Spinal cord (tissue), 10 donors: ENCODE measurements at places on chromosomes 16 and 17. TPM values are rescaled to one million over a fixed set of nuclear protein-coding genes. Genes with fewer than 3 reads are reported as not detected.

GRCh38 chr17:41492351-41492750 lies 2.6 kb upstream of the KRT36 start:
- DNase-seq: no peak

DNA sequence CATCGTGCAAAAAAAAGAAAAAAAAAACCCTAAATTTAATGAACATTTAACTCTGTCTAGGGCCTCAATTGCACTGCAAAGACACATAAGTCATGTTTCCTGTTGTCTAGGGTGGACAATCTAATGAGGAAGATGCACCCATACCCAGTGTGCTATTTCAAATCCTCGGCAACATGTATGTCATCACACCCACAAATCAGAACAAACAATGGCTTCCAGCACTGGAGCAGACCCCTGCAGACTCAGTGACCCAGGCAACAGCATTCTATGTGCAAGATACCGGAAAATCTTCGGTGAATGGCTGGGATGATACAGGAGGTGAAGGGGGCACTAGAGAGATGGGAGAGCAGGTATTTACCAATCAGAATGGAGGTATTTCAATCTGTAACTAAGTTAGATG lies 221.7 kb upstream of the XYLT1 start:
- DNase-seq: no peak

DNA sequence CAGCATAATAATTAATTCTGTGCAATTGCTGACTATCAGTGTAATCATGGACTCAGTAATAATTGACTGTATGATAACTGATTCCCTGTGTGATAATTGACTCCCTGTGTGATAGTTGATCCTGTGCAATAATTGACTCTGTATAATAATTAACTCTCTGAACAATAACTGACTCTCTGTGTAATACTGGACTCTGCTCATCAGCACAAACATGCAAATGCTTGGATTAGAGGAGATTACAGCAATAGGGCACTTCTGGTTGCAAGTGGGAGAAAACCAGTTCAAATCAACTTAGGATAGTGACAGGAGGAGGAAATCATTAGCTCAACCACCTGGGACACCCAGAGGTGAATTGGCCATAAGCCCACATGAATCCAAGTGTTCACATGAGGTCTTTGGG lies 582.1 kb downstream of the RBFOX1 start:
- no peak for DNase-seq

DNA sequence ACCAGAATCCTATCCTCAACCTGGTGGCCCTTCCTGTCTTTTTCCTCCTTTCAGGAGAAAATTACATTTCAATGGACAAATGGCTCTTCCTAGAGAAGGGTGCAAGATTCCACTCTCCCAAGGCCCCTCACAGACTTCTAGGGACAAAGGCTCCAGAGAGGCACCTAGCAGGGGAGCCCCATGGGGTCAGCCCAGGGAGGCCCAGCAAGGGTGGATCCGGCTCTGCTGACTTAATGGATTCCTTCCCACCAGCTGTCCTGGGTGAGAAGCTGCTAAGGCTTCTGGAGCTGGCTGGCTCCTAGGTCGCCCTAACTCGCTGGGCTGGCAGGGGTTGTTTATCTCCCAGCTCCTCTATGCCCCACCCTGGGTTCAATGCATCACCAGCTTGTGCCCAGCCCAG lies 152.4 kb downstream of the ZNF423 start:
- DNase-seq: no peak

DNA sequence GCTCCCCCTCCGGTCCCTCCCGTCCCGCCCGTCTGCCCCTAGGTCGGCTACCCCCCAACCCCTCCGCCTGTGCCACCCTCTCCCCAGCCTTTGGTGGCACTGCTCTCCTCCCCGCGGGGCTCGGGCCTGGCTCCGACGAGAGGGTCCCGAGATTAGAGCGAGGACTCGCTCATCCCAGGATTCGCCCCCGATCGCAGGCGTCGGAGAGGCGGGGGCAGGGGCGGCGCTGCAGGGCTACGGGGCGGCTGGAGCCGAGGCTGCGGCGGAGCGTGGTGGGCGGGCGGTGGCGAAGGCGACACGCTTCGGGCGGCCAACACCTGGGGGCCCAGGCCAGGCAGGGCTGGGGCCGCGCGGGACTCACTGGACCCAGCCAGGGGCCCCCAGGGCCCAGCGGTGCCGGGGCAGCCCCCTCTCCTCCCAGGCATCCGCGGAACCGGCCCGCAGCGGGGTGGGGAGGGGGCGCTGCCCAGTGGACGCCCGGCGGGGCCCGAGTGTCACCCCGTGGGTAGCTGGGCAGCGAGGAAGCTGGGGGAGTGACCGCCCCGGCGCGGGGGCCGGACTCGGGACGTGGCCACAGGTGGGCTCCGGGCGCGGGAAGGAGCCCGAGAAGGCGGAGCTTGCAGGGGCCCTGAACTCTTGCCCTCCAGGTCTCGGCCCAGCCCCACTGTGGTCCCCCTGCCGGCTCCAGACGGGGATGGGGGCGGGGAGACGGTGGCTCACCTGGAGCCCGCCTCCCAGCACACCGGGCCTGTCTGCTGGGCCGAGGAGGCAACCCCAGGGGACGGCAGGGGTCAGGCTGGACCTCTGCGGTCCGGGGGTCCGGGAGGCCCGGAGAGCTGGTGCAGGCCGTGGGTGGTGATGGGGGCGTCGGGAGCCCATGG lies 1.5 kb downstream of the MGAT5B start:
- DNase-seq: peak; percentile 57

OMG gene
- total RNA-seq: 29.9 TPM
